Mesendoderm (in vitro differentiated cells): ENCODE measurements at places on chromosomes 4 and X.

DNA sequence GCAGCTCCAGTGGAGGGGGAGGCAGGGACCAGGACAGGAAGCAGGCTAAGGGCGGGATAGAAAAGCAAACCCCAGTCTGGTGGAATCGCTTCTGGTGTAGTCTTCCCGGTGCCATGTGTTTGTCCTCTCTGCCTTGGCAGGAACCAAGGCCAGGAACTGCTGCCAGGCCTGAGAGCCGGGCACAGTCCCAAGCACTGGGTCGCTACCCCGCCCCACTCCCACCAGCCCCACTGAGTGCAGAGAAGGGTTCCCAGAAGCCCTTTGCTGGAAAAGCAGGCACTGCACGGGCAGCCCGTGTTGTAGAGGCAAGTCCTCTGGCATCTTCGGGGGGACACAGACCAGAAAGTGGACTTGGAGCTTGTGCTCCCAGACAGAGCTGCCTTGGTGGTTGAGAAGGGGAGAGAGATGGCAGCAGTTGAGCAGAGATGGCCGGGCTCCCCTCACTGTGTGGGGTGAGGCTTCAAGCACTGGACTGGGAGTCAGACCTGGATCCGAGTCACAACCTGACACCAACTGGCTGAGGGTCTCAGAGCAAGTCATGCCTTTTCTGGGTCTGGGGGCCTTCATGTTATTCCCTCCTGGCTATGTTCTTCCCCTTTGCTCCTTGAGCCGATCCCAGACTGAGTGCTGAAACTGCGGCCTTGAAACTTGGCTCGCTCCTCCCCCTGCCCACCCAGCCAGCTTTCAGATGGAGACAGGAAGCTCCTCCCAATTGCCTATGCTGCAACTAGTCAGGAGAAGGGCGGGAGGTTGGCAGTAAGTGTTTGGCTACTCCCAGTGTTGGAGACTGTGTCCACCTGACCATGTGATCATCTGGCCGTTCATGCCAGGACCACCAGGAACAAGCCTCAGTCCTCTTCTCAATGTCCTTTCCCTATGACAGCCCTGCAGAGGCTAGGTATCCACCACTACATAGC, 59.7 kb upstream of the MTM1 start:
- peaks cover 7% of the 10 kb centered on the region for H3K4me1 ChIP-seq
- H3K27ac ChIP-seq = no peak overlapping the region
- no peaks in the 10 kb centered on the region for H3K27me3 ChIP-seq
- peak; percentile 42 for DNase-seq

- DNase-seq = no peak
- peaks cover 4% of the 10 kb centered on the region for H3K27me3 ChIP-seq
- H3K4me1 ChIP-seq = peaks cover 4% of the 10 kb centered on the region
- H3K36me3 ChIP-seq = no peaks in the 10 kb centered on the region
- H3K4me3 ChIP-seq = no peak overlapping the region
Measured at GRCh38 chr4:8270912-8271815, 1.6 kb downstream of the HTRA3 start.

- DNase-seq = no peak
- H3K27me3 ChIP-seq = no peaks in the 10 kb centered on the region
- no peaks in the 10 kb centered on the region for H3K4me1 ChIP-seq
- no peaks in the 10 kb centered on the region for H3K36me3 ChIP-seq
- H3K27ac ChIP-seq = no peak overlapping the region
Measured at GRCh38 chr4:28007693-28008092, 1147.1 kb downstream of the STIM2 start.

DNA sequence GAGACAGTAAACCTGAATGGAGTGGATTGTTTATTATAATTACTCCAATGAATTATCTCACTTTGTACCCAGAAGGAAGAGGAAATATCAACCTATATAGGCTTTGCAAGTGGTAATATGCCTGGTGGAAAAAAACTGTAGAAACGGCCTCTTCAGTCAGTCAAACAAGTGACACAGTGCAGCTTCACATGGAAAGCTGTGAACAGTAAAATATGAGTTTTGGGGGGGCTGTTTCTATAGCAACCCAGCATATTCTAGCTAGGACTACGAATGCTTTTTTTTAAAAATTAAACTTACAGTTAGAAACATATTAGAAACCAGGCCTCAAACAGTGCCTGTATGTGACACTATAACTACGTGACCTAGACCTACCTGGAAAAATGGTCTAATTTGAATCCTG, 150.1 kb downstream of the PPP1R2C start:
- no peaks in the 10 kb centered on the region for H3K4me1 ChIP-seq
- H3K27ac ChIP-seq = no peak overlapping the region
- H3K36me3 ChIP-seq = no peaks in the 10 kb centered on the region
- H3K27me3 ChIP-seq = no peaks in the 10 kb centered on the region

GRCh38 chr4:39825741-39826231, 127.8 kb downstream of the UBE2K start:
- H3K4me1 ChIP-seq = no peaks in the 10 kb centered on the region
- H3K4me3 ChIP-seq = no peak overlapping the region
- peak; percentile 60 for DNase-seq
- peaks cover 3% of the 10 kb centered on the region for H3K36me3 ChIP-seq
- no peak overlapping the region for H3K27ac ChIP-seq

DNA sequence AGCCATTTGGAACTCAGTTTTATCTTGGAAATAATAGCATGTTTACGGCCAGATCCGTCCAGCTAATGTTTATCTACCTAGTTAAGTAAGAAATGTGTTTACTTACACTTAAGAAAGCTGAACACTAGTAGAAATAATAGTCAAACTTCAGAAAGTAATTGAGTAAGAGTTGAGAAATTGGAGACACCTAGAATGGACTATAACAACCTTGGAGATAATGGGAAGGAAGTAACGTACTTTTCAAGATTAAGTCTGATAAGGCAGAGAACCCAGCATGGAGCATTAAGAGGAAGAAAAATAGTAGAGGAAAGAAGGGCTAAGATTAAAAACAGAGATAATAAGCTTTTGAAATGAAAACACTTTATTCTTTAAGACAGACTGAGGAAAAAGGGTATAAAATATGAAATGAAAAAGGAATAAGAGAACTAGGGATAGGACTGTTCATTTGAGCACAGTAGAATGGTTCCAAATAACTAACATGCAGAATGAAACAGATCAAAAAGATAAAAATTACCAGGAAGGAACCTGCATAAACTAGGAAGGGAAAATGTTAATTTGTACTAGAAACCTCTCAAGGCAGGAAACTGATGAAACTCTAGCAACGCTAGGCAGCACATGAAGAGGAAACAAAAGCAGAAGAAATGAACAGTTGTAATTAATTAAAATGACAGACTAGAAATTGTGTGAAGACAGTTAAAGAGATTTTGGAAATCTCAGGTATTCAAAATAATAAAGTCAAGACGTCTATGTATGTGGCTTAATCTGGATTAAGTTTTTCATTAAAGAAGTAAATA, 71.7 kb downstream of the FBXW7 start:
- peak; percentile 57 for DNase-seq
- H3K27ac ChIP-seq = no peak overlapping the region
- H3K36me3 ChIP-seq = no peaks in the 10 kb centered on the region
- H3K4me1 ChIP-seq = peaks cover 5% of the 10 kb centered on the region
- no peaks in the 10 kb centered on the region for H3K27me3 ChIP-seq
- H3K4me3 ChIP-seq = no peak overlapping the region

GRCh38 chrX:40099055-40099958, 1.5 kb upstream of the BCOR start:
- H3K36me3 ChIP-seq = no peaks in the 10 kb centered on the region
- no peaks in the 10 kb centered on the region for H3K27me3 ChIP-seq
- no peak overlapping the region for H3K4me3 ChIP-seq
- H3K4me1 ChIP-seq = peaks cover 2% of the 10 kb centered on the region
- H3K27ac ChIP-seq = no peak overlapping the region
- DNase-seq = peak; percentile 43

DNA sequence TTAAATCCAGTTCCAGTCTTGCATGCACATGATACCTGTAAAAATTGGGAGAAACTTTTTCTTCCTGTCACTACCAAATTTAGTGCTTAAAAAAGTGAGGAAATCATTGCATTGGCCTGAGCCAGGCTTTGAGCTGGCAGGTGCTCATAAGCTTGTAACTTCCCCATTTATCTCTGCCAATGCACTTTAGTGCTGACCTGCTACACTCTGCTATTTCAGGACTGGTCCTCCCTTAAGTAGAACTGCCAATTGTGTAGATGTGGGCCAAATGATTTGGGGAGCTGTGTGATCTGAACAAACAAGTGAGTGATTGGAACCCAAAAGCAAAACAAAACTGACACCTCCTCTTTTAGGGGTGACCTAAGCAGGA, 51.8 kb downstream of the ZNF827 start:
- no peak overlapping the region for H3K27ac ChIP-seq
- H3K27me3 ChIP-seq = no peaks in the 10 kb centered on the region
- peaks cover 4% of the 10 kb centered on the region for H3K4me1 ChIP-seq
- H3K36me3 ChIP-seq = no peaks in the 10 kb centered on the region
- no peak for DNase-seq

DNA sequence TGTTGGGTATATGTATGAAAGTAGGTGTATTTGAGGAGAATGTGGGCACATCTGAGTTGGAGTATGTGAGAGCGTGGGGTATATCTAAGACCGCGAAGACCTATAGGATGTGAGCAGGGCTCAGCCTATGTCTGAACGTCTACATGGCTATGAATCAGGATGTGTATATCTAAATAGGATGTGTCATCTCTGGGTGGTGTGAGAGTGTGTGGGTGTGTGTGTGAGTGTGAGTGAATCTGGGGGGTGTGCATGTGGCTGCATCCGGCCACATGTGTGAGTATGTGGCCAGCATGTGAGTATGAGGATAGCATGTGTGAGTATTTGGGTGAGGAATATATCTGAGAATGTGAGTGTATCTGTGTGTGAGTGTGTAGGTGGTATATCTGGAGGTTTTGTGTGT, 7.7 kb downstream of the GPR173 start:
- no peak for DNase-seq
- H3K4me3 ChIP-seq = no peak overlapping the region
- no peaks in the 10 kb centered on the region for H3K36me3 ChIP-seq
- no peaks in the 10 kb centered on the region for H3K4me1 ChIP-seq
- no peak overlapping the region for H3K27ac ChIP-seq

DNA sequence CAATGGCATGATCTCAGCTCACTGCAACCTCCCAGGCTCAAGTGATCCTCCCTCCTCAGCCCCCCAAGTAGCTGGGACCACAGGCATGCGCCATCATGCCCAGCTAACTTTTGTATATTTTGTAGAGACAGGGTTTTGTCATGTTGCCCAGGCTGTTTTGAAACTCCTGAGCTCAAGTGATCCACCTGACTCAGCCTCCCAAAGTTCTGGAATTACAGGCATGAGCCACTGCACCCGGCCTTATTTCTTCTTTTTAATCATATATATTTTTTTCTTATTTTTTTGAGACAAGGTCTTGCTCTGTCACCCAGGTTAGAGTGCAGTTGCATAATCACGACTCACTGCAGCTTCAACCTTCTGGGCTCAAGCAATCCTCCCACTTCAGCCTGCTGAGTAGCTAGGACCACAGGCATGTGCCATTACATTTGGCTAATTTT, 184.0 kb downstream of the TSPAN5 start:
- DNase-seq = no peak
- H3K4me3 ChIP-seq = no peak overlapping the region
- no peak overlapping the region for H3K27ac ChIP-seq
- no peaks in the 10 kb centered on the region for H3K27me3 ChIP-seq
- H3K36me3 ChIP-seq = no peaks in the 10 kb centered on the region

DNA sequence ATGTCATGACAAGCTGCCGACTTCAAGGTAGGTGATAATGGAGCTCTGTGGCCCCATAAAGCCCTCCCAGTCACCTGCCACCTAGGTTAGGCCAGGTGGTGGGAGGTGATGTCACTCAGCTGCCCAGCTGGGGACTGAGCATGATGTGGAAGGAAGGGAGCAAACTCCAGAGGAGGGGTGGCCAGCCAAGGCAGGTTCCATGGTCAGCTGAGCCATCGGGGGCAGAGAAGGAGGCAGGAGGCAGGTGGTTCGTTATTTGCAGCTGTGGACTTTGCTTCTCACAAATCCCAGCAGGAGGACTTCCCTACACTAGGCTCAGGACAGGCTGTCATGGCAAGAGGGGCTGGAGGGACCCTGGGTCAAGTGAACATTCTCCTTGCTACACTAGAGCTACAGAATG, 2.1 kb downstream of the CCDC120 start:
- no peak for DNase-seq
- H3K27ac ChIP-seq = no peak overlapping the region
- no peaks in the 10 kb centered on the region for H3K27me3 ChIP-seq
- H3K36me3 ChIP-seq = no peaks in the 10 kb centered on the region
- H3K4me1 ChIP-seq = no peaks in the 10 kb centered on the region

DNA sequence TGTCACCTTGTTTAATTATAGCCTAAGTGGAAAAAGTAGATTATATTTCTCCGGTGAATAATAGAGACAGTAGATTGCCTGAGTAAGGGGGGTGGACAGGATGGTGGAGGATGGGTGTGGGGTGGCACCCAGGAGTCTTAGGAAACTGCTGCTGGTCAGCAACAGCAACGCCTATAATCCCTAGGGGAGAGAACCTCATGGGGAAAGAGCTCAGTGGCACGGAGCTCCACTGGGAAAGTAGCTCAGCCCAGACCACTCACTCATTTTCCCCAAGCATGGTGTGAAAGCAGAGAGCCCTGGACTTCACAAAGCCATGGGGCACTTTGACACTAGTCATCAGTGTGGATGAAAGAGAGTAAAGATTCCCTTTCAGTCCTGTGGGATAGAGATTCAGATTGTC, 31.1 kb downstream of the METTL14 start:
- no peak for DNase-seq
- H3K4me3 ChIP-seq = no peak overlapping the region
- H3K4me1 ChIP-seq = no peaks in the 10 kb centered on the region
- H3K27ac ChIP-seq = no peak overlapping the region
- H3K36me3 ChIP-seq = peaks cover 2% of the 10 kb centered on the region
- no peaks in the 10 kb centered on the region for H3K27me3 ChIP-seq

GRCh38 chr4:15525080-15525479, 55.4 kb downstream of the CC2D2A start:
- peaks cover 2% of the 10 kb centered on the region for H3K27me3 ChIP-seq
- peaks cover 1% of the 10 kb centered on the region for H3K36me3 ChIP-seq
- DNase-seq = peak; percentile 51
- no peak overlapping the region for H3K27ac ChIP-seq

DNA sequence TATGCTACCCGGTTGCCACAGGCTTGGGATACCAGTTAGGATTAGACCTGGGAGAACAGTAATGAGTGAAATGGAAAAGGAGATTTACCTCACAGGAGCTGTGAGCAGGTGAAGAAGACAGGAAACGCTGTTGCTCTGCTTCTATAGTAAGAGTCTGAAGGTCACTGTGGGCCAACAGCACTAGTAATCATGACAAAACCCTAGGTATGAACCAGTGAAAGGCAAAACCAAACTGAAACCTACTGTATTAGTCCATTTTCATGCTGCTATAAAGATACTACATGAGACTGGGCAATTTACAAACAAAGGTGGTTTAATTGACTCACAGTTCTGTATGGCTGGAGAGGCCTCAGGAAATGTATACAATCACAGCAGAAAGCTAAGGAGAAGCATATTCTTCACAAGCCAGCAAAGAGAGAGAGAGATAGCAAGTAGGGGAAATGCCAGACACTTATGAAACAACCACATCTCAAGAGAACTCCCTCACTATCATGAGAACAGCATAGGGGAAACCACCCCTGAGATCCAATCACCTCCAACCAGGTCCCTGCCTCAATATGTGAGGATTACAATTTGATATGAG, 736.7 kb upstream of the INTU start:
- no peaks in the 10 kb centered on the region for H3K4me1 ChIP-seq
- H3K27ac ChIP-seq = no peak overlapping the region
- no peak overlapping the region for H3K4me3 ChIP-seq
- no peaks in the 10 kb centered on the region for H3K27me3 ChIP-seq
- H3K36me3 ChIP-seq = no peaks in the 10 kb centered on the region

- H3K27ac ChIP-seq = no peak overlapping the region
- no peaks in the 10 kb centered on the region for H3K27me3 ChIP-seq
- no peak overlapping the region for H3K4me3 ChIP-seq
- no peaks in the 10 kb centered on the region for H3K4me1 ChIP-seq
- H3K36me3 ChIP-seq = no peaks in the 10 kb centered on the region
Measured at GRCh38 chrX:13587786-13588477, 18.5 kb downstream of the EGFL6 start.
